ENCODE measurements at places on chromosomes 6 and 20.

- DNase-seq: no peak
These were observed 4.1 kb downstream of the LINC00237 start for GRCh38 chr20:21101932-21102575.

GRCh38 chr6:17771609-17772008 is 64.9 kb upstream of the NUP153 start:
- DNase-seq: no peak

DNA sequence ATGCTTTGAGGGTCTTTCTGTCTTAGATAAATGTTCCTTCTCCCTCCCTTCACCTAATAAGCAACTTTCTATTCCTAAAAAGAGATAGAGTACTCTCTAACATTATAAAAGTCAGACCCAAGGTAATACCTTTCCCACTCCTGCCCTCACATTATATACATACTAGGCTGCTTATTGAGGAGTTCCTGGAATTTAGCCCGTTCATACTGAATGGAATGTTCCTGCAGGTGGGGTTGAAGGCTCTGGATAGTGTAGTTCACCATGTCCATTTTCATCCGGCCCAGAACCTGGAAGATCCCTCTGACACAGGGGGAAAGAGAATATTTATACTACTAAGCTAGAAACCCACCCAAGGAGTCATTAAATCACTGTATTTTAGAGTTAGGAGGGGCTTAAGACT is 20.4 kb downstream of the TCP11 start:
- DNase-seq: no peak

GRCh38 chr6:155628306-155628705 is 172.7 kb upstream of the NOX3 start:
- DNase-seq: no peak

- DNase-seq: no peak
These were observed 3.6 kb downstream of the DOP1A start for GRCh38 chr6:83071023-83071422.

- DNase-seq: no peak
These were observed 496.5 kb downstream of the MAFB start for GRCh38 chr20:40192529-40192928.

DNA sequence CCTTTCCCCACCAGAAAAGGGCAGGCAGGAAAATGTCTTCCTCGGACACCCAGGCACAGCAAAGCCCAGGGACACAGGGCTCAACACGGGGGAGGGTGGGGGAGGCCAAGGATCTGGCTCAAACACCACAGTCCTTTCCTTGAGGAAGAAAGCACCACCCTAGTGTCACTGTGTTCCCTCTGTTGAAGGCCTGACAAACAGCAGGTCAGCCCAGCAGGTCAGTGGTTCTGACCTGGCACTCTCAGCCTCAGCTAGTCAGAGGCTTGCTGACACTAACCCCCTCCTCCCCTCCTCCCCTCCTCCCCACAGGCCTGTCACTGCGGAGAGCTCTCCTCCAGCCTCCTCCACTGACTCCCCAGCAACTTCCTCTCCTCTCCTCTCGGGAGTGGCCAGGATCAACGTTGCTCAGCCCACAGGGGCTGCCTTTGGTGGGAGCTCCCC is 239.6 kb downstream of the LRFN2 start:
- DNase-seq: no peak

DNA sequence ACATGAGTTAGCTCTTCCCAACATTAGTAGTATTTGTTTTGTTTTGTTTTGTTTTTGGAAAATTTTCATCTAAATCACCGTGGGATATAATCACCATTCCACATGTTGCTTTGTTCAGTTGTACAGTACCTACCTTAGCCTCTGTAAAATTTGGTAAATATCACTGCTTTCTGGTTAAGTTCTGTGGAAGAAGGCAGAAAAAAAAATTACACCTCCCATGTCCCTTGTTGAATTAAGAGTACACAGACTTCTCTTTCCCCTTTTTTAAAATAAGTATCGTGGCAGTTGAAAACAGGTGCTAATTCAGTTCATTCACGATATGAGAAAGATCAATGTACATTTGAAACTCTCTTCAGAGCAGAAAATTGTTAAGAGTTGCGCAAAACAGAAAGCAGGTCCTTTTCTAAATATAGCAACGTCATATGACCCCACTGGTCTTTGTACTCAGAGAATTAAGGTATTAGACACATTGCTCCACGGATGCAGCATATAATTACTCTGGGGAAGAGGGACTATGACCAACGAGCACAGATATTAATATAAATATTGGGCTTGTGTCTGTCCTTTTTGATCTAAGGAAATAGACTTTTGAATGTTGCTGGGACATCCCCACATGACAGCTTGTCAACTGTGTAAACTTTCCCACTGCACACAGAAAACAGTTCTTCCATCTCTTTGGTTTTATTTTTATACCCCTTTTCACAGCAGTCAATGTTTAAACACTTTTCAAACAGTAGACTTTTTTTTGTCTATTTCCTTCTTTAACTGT is 58.6 kb upstream of the ZNF217 start:
- DNase-seq: no peak

DNA sequence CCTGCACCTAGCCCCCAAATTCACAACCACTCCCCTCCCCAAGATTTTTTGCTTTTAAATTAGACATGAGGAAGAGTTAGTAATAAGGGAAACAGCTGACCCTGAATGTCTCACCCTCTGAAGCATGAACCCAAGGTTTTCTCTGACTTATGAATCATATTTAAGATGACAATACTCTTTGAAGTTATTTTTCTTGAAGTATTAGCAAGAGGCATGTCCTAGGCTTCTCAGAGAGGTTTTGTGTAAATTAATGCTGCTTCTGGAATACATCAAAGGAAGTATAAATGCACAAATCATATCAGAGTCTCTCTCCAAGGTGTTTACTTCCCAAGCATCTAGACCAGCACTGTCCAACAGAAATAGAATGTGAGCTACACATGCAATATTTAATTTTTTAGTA is 408.1 kb upstream of the MARCKS start:
- DNase-seq: no peak

- no peak for DNase-seq
These were observed 38.6 kb downstream of the FOXP4 start for GRCh38 chr6:41584668-41585205.

Measured in neural crest cell (in vitro differentiated cells).